Stimulated activated CD4-positive, alpha-beta T cell treated with anti-CD3 and anti-CD28 coated beads, Interleukin-15, amount 100 ng/mL, for 48 hours (primary cell): ENCODE measurements at places on chromosomes 2 and 18.

DNA sequence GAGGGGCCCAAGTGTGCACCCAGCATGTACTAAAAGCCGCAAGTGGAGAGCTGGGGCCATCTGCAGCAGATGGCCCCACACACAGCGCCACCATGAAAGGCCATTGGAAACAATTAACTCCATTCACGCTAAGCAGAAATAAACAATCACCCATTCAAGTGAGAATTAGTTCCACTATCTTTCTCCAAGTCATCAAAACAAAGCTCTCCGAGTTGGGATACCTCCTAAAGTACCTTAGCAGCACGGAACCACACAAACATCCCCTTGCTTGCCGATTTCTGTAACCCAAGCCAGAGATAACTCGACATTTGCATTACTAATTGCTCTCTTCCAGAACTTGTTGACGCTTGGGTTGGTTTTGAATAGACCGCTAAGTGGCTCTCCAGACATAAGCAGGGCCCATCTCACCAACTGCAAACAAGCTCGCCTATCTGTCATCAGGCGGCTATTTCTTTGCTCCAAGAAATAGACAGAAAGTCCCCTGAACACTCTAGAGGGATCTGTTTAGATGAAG lies 840.6 kb upstream of the SALL3 start:
- DNase-seq: no peak

DNA sequence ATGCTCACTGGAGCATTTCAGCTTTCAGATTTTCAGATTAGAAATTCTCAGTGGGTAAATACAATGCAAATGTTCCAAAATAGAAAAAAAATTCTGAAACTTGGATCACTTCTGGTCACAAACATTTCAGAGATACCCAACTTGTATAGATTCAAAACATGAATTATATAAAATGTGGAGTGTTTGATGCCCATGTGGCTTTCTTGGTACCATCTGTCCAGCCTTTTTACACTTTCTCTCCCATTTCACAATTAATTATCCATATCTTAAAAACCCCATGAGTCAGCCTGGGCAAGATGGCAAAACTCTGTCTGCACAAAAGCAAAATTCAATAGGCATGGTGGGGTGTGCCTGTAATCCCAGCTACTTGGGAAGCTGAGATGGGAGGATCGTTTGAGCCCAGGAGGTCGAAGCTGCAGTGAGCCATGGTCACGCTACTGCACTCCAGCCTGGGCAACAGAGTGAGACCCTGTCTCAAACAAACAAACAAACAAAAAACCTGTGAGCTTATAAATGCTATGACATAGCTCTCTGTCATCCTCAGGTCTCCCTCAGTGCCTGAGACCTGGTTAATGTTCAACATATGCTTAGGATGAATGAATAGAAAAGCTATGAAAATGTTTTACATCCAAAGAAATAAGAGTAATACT lies 146.3 kb upstream of the TTC39C start:
- DNase-seq: no peak

DNA sequence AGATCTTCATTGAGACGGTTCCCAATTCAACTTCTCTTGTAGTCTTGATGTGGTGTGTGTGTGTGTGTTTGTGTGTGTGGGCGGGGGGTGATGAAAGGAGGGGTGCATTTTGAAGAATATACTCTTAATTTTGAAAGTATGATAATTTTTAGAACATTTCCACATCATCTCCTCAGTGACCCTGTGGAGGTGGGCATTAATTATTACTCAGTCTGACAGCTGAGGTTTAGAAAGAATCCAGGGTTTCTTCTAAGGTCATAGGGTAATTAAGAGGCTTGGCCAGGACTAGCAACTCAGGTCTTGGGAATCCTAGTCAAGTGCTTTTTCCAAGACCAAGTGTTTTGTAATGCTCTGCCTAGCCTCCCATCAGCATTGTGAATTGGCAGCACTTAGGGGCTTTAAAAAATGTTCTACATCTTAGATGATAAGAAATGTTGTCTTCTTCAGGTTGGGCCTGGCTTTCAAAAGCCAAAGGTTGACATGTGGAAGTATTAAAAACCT lies 100.5 kb downstream of the SPTBN1 start:
- no peak for DNase-seq

- peak; percentile 97 for DNase-seq
Observed at GRCh38 chr2:203238704-203239526, at the start of gene CYP20A1. TSS of gene CYP20A1 (plus strand) at chr2:203239018. CDS start at chr2:203239063, 45 bp downstream.

DNA sequence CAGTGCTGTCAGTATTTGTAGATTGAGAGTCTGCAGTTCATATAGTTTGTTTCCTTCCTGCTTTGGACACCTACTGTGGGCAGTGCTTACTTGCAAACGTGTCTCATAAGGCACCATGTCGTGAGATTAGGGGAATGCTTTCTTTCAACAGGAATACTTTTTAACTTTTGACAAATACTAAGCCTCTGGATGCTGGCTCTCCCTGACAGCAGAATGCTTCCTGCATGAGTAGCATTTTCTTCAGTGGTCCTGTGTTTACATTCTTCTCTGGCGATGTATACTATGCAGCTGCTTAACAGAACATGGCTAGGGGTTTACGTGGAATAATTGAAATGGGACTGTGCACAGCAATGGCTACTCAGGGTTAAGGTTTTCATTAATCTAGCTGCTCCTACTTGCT lies 807.5 kb downstream of the MBD2 start:
- no peak for DNase-seq

DNA sequence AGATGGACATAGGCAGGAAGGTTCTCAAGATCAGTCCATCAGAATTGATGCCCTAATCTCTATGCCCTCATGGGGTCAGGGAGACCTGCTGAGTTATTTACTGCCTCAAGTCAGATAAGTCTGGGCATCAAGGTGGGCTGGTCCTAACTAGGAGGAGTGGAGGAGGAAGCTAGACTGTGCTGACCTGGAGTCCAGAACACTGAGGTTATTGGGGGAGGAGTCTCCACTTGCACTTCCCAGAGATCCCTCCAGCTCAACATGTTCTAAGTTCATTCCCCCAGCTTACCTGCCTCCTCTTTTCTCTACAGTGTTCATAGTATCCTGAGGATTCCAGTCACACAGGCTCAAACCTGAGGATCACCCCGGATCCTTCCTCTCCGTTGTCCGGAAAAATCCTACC lies 19.3 kb downstream of the EVA1A start:
- DNase-seq: no peak

DNA sequence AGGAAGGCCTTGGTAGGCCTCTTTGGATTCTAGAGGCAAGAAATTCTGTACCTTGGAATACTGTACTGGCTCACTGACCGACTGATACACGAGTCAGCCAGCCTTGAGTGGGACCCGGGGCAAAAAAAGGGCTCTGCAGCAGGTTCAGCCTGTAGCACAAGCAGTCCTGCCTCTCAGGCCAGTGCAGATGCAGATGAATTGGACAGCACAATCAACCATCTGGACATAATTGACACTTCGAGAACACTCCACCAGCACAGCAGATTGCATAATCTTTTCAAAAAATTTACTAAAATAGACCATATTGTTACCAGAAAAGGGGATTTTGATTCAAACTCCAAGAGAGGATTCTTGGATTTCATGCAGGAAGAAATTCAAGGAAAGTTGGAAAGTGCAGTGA lies 241.6 kb downstream of the RPIA start:
- DNase-seq: no peak

DNA sequence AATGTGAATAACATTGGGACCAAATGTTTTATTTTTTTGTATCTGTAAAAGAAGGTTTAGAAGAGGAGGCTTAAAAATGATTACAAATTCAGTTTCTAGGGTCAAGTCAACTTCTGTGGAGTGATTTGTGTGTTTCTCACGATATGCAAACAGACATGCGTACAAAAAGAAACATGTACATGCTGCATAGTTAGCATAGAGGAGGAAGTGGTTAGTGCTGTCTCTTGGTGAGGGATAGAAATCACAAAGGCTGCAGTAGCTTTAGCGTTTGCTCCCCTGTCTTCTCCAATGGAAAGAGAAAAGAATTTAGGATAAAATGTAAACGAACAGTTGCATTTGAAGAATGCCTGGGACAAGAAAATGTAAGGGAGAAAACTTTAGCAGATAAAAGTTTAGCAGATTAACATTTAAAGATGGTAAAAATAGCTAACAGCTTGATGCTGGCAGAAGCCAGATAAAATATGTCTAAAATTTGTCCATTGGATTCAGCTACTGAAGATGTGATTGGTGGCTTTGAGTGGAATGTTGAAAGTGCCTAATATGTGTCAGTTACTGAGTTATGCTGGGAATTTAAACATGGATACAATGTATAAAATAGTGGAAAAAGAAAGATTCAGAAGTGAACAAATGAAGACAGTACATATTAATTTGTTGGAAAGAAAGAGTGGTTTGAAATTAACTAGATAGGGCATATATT lies 44.9 kb downstream of the MALT1 start:
- DNase-seq: no peak

- DNase-seq: no peak
Observed at GRCh38 chr2:118990757-118991545, 49.0 kb downstream of the MARCO start.

GRCh38 chr2:96831679-96832078 lies 12.1 kb downstream of the ANKRD23 start:
- no peak for DNase-seq

DNA sequence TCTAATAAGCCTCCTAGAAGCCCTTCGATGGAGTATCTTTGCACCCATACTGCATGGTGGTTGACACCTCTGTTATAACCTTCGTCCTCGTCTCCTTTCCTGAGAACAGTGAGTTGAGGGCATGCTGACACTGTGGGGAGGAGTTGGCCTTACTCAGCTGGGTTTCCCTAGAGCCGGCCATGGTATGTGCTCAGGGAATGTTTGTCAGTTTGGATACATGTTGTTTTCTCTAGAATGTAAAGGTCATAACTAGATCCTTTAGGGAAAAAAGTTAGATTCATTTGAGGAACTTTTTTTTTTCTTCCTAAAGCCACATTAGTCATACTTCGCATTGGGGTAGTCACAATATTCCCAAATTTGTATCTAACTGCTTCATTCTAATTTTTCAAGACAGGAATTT lies 106.0 kb upstream of the FOSL2 start:
- no peak for DNase-seq

- DNase-seq: no peak
Observed at GRCh38 chr2:16900405-16901025, 234.9 kb upstream of the CYRIA start.

DNA sequence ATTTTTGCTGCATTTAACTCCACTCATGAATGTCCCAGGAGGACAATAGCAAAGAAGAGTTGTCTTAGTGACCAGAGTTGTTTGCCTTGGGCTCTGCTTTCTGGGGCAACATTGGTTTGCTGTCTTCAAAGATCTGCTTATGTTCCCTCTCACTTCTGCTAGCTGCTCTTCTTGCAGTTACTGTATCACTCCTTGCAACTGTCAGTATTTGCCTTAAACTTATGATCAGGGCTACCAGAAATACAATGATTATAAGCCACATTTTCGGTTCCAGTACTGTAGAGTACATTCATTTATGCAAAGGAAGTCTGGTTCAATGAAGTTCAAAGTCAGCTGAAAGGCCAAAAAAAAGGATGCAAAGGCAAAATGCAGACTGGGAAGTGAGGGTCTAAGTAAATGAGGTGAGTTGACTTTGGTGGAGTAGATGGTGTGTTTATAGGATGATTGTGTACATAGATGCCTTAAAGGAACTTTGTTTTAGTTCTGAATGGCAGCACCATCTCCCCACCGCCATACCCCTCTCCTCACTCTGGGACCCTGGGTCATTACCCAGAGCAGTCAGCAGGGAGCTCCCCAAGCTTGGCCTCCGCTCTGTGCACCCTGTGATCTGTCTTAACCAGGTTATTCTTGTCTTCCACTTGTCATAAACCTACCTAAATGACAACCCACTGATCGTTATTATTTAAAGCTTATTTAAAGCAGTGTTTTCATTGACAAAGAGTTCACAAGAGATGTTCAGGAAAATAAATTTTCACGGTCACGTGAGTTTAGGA lies 236.0 kb downstream of the DOK6 start:
- DNase-seq: no peak

DNA sequence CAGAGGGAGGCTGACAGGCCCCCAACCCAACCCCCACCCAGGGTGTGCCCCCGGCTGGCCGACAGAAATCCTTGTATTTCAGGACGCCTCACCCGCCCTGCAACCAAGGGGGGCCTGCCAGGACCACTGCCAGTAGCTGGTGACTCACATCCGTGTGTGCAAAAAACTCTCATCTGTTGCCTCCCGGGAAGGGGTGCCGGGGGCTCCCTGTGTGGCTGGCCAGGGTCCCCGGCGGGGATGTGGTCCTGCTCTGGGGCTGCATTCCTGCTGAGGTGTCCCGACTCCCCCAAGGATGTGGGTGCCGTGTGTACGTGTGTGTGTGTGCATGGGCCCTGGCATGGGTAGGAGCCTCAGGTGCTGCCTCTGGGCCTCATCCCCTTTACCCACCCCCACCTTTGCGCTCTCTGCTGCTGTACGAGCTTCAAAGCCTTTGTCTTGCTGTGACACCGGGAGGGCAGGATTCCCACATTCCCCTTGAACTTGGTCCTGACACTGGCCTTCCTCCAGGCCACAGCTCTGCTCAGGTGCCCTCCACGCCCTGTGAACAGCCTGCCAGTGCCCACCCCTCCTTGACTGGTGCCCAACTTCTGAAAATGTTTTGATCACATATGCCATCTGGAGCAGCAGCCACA lies 226.3 kb upstream of the HDAC4 start:
- DNase-seq: no peak
